Suprapubic skin (tissue), 4 donors: ENCODE measurements at places on chromosomes 7 and 10.

DNA sequence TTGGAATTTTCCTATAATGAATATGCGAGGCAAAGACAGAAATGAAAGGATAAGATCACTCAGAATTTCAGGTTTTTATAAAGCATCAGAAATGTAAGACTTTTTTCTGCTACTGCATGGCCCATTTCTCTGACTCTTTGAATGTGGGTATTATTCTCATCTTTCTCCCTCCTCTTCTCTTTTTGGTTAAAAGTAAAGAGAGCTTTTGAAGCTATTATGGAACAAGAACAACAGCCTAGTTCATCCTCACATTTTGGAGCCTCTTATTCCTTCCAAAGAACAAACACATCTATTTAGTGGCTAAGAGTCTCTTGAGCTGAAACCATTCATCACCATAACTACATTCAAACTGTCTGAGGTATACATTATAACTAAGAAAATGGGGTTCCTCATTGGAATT is 19.4 kb upstream of the ATRNL1 start:
- no peaks in the 10 kb centered on the region for H3K4me1 ChIP-seq
- no peaks in the 10 kb centered on the region for H3K36me3 ChIP-seq
- H3K27ac ChIP-seq = no peak overlapping the region
- H3K27me3 ChIP-seq = peaks cover 3% of the 10 kb centered on the region

DNA sequence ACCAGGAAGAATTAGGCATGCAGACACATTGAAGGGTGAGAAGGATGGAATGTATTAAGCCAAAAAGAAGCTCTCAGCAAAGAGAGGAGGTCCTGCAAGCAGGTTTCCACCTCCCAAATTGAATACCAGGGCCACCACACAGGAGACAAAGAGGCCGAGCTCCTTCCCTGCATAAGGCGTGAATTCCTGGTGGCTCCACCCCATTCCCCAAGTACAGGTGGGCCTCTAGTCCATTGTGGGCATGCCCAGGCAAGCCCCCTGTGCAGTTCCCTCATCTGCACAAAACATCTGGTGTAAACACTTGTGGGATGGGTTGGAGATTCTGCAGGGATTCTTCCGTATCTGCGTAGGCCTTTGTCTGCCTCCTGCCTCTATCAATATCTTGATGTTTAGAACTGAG is 817.5 kb downstream of the NRG3 start:
- H3K27ac ChIP-seq = no peak overlapping the region
- no peaks in the 10 kb centered on the region for H3K36me3 ChIP-seq

DNA sequence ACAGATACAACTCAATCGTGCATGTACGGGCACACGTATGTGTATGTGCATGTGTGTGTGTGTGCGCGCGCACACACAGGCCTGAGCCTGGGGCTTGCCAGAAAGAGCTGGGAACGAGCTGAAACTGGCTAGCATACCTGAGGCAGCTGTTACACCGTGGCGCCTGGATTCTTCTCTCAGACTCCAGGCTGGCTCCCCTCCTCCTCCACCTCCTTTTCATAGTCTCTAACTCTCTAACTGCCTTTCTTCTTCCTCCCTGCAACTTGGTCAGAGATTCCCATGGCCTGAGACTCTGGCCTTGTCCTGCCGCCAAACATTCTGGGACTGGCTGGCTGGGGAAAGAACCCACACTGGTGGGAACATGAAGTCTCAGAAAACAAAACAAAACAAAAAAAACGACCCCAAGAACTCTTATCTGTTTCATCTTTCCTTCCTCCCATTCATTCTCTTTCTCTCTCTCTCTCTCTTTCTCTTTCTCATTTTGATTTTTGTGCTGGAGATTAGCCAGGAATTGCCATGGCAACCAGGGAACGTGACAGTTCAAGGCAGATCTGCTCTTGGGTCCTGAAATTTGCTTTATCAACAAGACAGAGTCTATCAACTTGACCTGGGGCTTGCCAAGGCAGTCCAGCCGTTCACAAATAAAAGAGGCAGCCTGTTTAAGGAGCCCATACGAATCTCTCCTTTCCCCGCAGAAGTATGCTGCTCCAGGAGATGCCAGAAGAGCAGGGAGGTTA is 76.8 kb upstream of the SEM1 start:
- peaks cover 3% of the 10 kb centered on the region for H3K27me3 ChIP-seq
- peaks cover 10% of the 10 kb centered on the region for H3K4me1 ChIP-seq
- no peak for DNase-seq
- no peaks in the 10 kb centered on the region for H3K36me3 ChIP-seq
- H3K4me3 ChIP-seq = no peak overlapping the region

- H3K4me3 ChIP-seq = no peak overlapping the region
- no peaks in the 10 kb centered on the region for H3K36me3 ChIP-seq
- H3K4me1 ChIP-seq = peaks cover 38% of the 10 kb centered on the region
- H3K27ac ChIP-seq = no peak overlapping the region
- no peaks in the 10 kb centered on the region for H3K27me3 ChIP-seq
Measured at GRCh38 chr7:36279200-36279925, 110.3 kb upstream of the ANLN start.

DNA sequence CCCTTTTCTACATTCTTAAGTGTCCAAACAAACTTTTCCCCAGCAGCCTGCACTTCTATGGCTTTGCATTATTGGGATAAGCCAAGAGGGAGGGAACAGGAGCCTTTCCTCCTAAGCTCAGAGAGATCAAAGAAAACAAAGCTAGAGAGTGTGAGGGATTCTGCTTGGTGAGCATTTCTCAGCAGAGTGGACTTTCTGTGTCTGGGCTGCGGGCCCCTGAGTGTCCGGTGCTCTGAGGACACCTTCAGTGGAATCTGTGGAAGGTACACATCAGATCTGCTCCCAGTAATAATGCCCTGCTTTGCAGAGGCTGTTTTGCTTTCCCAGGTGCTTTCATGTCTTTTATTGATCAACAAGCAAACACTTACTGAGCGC is 50.2 kb downstream of the KCNMA1 start:
- no peak for DNase-seq
- no peak overlapping the region for H3K27ac ChIP-seq
- H3K4me3 ChIP-seq = no peak overlapping the region
